SK-N-SH (cell line): ENCODE measurements at places on chromosomes 16 and 17. TPM values are rescaled to one million over a fixed set of nuclear protein-coding genes. Genes with fewer than 3 reads are reported as not detected.

- H3K4me1 ChIP-seq = peaks cover 8% of the 10 kb centered on the region; the same call in 1 of the 2 replicates
- no peaks in the 10 kb centered on the region for H3K27me3 ChIP-seq
- no peak for DNase-seq
- H3K4me3 ChIP-seq = no peak overlapping the region
- no peak overlapping the region for H3K27ac ChIP-seq
- no peaks in the 10 kb centered on the region for H3K36me3 ChIP-seq
Observed at GRCh38 chr17:45394564-45394912, 38.1 kb downstream of the ARHGAP27 start.

The NPB gene
- polyA plus RNA-seq = 0.91 and 2.4 TPM in 2 replicates

DNA sequence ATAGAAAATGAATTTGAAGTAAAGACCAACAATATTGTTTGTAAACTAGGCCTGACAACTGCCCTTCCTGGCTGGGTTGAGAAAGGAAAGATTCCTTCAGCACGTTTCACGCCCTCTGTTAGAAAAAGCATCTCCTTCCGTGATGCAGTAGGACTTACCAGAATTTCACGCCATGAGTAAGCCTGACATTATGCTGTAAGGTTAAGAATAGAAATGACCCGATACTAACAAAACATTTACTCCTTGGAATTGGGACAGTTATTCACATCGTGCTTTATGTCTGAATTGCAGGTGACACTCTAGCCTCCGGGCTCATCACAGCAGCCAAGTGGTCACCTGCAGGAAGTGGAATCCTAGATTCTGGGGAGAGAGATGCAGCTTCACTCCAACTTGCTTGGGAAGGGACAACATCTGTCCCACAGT is 17.5 kb downstream of the MARCHF10 start:
- peak overlapping the region; percentile 86 for H3K27ac ChIP-seq
- DNase-seq = no peak
- H3K4me1 ChIP-seq = peaks cover 19% of the 10 kb centered on the region
- no peaks in the 10 kb centered on the region for H3K36me3 ChIP-seq
- H3K27me3 ChIP-seq = no peaks in the 10 kb centered on the region

- no peak for DNase-seq
- H3K36me3 ChIP-seq = no peaks in the 10 kb centered on the region
- no peaks in the 10 kb centered on the region for H3K27me3 ChIP-seq
- H3K4me1 ChIP-seq = peaks cover 25% of the 10 kb centered on the region
- H3K27ac ChIP-seq = peak overlapping the region; percentile 86
Observed at GRCh38 chr16:82629441-82630027, 2.8 kb downstream of the CDH13 start.

The CCP110 gene
- 5.4 and 7.0 TPM in 2 replicates for polyA plus RNA-seq

DNA sequence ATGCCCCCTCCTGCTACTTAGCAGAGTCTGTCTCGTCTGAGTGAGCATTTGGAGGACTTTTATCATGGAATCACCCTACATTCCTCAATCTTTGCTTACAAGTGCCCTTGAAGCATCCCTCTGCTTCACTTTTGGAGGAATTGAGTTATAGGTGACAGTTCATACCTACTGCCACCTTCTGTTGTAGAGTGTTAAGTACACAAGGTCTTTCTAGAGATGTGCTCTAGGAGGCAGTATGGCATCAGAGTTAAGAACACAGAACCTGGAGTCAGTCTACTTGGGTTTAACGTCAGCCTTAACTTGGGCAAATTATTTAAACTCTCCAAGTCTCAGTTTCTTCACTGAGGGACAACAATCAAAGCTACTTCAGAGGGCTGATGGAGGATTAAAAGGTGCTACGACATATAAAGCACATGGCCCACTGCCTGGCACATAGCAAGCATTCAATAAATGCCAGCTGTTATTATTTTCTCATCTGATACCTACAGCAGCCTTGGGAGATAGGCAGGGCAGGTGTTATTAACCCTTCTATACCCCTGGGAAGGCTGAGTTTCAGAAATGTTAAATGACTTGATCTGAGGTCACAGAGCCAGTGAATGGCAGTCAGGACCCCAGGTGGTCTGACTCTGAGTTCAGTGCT is 62.2 kb downstream of the UTP18 start:
- no peak overlapping the region for H3K4me3 ChIP-seq
- peak; percentile 52 for DNase-seq
- H3K27me3 ChIP-seq = no peaks in the 10 kb centered on the region
- H3K27ac ChIP-seq = no peak overlapping the region
- no peaks in the 10 kb centered on the region for H3K36me3 ChIP-seq

DNA sequence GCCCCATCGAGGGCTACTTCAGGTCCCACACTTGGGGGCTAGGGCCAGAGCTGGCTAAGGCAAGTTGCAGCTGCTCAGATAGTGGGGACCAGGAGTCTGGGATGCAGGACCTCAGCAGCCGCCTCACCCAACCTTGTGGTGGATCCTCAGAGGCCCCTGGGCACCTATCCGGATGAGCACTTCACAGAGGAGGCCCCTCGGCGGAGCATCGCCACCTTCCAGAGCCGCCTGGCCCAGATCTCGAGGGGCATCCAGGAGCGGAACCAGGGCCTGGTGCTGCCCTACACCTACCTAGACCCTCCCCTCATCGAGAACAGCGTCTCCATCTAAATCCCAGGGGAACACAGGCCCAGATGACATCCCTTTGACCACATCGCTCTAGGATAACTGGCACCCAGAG is 9.4 kb downstream of the ALOX15B start:
- no peak overlapping the region for H3K4me3 ChIP-seq
- no peak for DNase-seq
- H3K4me1 ChIP-seq = no peaks in the 10 kb centered on the region

DNA sequence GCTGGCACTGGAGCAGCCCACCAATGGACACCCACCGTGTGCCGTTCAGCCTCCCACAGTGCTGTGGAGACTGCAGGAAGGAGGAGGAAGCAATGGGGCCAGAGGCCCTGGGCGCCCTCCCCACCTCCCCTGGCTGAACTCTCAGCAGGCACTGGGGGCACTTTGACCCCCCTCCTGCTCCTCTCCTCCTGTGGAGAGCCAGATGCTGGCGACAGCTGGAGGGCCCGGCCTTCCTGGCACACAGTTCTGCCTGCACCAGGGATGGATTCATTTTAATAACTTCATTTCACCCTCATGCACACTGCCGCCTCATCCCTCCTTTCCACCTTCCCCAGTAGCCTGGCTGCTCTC is 6.0 kb downstream of the NXPH3 start:
- no peak overlapping the region for H3K27ac ChIP-seq
- no peaks in the 10 kb centered on the region for H3K27me3 ChIP-seq
- peaks cover 9% of the 10 kb centered on the region; the same call in 1 of the 2 replicates for H3K4me1 ChIP-seq
- no peaks in the 10 kb centered on the region for H3K36me3 ChIP-seq
- H3K4me3 ChIP-seq = no peak overlapping the region
- DNase-seq = peak; percentile 60

- peaks cover 5% of the 10 kb centered on the region; the same call in 1 of the 2 replicates for H3K4me1 ChIP-seq
- DNase-seq = peak; percentile 77
- peak overlapping the region; percentile 30; the same call in 1 of the 2 replicates for H3K27ac ChIP-seq
- peaks cover 14% of the 10 kb centered on the region; the same call in 1 of the 2 replicates for H3K36me3 ChIP-seq
- H3K4me3 ChIP-seq = peak overlapping the region; percentile 80
Observed at GRCh38 chr16:381012-381788, 578 bp downstream of the PGAP6 start.

The CORO1A gene
- 13.0 and 13.5 TPM in 2 replicates for polyA plus RNA-seq

DNA sequence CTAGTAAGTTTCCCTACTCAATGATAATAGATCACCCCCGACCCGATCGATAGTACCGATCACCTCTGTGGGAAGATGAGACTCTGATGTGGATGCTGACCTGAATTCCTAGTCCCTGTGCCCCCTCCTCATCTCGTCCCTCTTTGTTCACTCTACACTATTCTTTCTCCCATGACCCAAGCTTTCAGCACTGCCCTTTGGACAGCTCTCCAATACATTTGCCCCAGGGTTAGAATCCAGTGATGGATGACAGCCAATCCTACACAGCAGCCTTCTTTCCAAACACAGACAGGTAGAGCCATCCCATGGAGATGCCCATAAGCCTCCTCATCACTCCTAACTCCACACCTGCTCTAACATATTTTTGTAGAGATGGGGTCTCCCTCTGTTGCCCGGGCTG is 141.1 kb downstream of the GSG1L start:
- H3K27ac ChIP-seq = no peak overlapping the region
- no peaks in the 10 kb centered on the region for H3K27me3 ChIP-seq
- no peak overlapping the region for H3K4me3 ChIP-seq
- no peak for DNase-seq

The KIAA0753 gene
- 7.2 and 10.3 TPM in 2 replicates for polyA plus RNA-seq

The GLIS2 gene
- polyA plus RNA-seq = 3.3 and 6.5 TPM in 2 replicates

The AATK gene
- 0.19 and 0.51 TPM in 2 replicates for polyA plus RNA-seq

The USH1G gene
- 0.06 TPM in 1 of 2 replicates, not detected in the other for polyA plus RNA-seq

The THRA gene
- polyA plus RNA-seq = 20.1 and 23.1 TPM in 2 replicates

- no peaks in the 10 kb centered on the region for H3K4me1 ChIP-seq
- peaks cover 25% of the 10 kb centered on the region; the same call in 1 of the 2 replicates for H3K27me3 ChIP-seq
- H3K36me3 ChIP-seq = no peaks in the 10 kb centered on the region
- no peak overlapping the region for H3K4me3 ChIP-seq
- H3K27ac ChIP-seq = no peak overlapping the region
Observed at GRCh38 chr17:12566291-12566690, 99.4 kb upstream of the MYOCD start.

GRCh38 chr16:89237733-89238132 is 20.2 kb downstream of the ZNF778 start:
- H3K36me3 ChIP-seq = peaks cover 12% of the 10 kb centered on the region
- no peaks in the 10 kb centered on the region for H3K27me3 ChIP-seq
- H3K4me1 ChIP-seq = no peaks in the 10 kb centered on the region
- no peak overlapping the region for H3K4me3 ChIP-seq
- no peak overlapping the region for H3K27ac ChIP-seq

The TP53TG3 gene
- 2.2 and 2.4 TPM in 2 replicates for polyA plus RNA-seq

- no peaks in the 10 kb centered on the region for H3K4me1 ChIP-seq
- peaks cover 24% of the 10 kb centered on the region for H3K36me3 ChIP-seq
- H3K27ac ChIP-seq = no peak overlapping the region
- no peak for DNase-seq
- H3K27me3 ChIP-seq = no peaks in the 10 kb centered on the region
Observed at GRCh38 chr16:89537549-89537925, 22.9 kb upstream of the RPL13 start.

GRCh38 chr16:46620266-46621005 is 743 bp downstream of the SHCBP1 start:
- H3K36me3 ChIP-seq = no peaks in the 10 kb centered on the region
- H3K4me1 ChIP-seq = no peaks in the 10 kb centered on the region
- H3K4me3 ChIP-seq = peak overlapping the region; percentile 88
- no peak for DNase-seq
- no peaks in the 10 kb centered on the region for H3K27me3 ChIP-seq
- H3K27ac ChIP-seq = peak overlapping the region; percentile 33; the same call in 1 of the 2 replicates

DNA sequence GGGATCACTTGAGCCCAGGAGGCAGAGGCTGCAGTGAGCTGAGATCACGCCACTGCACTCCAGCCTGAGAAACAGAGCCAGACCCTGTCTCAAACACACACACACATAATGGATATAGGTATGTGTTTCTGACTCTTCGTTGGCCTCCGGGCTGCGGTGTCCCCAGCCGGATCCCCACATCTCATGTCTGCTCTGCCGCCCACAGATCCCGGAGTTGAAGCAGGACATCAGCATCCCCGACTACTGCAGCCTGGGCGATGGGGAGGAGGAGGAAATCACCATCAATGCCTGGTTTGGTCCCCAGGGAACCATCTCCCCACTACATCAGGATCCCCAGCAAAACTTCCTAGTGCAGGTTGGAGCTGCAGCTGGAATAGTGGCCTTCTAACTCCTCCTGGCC is 15.4 kb downstream of the KDM8 start:
- H3K4me1 ChIP-seq = no peaks in the 10 kb centered on the region
- H3K27me3 ChIP-seq = no peaks in the 10 kb centered on the region
- no peak overlapping the region for H3K4me3 ChIP-seq
- H3K27ac ChIP-seq = no peak overlapping the region
- no peak for DNase-seq

- no peaks in the 10 kb centered on the region for H3K27me3 ChIP-seq
- no peak overlapping the region for H3K4me3 ChIP-seq
- no peak for DNase-seq
- H3K27ac ChIP-seq = no peak overlapping the region
Observed at GRCh38 chr16:10408824-10409381, 23.0 kb downstream of the ATF7IP2 start.

The KRT14 gene
- polyA plus RNA-seq = not detected in 2 replicates

DNA sequence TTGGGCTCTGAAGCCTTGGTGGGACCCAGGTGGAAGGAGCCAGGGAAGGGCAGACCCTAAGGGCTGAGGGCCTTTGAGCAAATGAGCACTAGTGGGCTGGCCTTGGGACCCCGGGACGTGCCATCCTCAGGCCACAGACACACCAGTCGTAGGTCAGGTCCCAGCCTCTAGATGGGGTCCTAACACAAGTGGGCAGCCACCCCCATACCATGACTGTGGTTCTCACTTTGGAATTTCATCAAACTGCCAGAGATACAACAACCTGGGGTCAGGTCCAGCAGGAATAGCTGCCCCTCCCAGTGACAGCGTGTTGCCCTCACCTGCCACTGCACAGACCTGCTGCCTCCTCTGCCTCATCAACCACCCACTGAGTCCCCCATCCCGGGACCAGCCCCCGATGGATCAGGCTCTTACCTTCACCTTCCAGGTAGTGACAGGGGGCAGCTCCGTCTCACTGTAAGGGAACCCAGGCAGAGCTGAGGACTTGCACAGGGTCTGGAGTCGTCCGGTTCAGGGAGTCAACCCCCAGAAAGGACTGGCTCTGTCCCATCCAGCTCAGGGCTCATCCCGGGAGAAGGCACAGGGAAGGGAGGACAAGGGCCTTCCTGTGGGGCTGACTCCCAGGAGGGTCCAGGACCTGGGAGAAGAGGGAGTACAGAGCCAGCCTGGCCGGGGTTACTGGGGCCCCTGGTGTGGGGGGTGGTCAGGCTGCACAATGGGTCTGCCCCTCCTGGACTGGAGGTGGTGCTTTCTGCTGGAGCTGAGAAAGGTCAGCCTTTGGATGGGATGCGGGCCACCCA is 40.0 kb downstream of the LGALS9 start:
- H3K27ac ChIP-seq = no peak overlapping the region
- H3K36me3 ChIP-seq = no peaks in the 10 kb centered on the region
- DNase-seq = no peak
- no peaks in the 10 kb centered on the region for H3K27me3 ChIP-seq
- no peak overlapping the region for H3K4me3 ChIP-seq
- no peaks in the 10 kb centered on the region for H3K4me1 ChIP-seq
